ENCODE measurements at places on chromosomes 7 and 10. TPM values are rescaled to one million over a fixed set of nuclear protein-coding genes. Genes with fewer than 3 reads are reported as not detected.
A peak's percentile ranks its signal among the peaks of the same experiment; 100 is the strongest.

GRCh38 chr10:97596101-97597082, 6.9 kb downstream of the C10orf62 start:
- H3K36me3 ChIP-seq, result no peaks in the 10 kb centered on the region
- H3K27me3 ChIP-seq, result no peaks in the 10 kb centered on the region
- no peak overlapping the region for H3K4me3 ChIP-seq

- no peak for DNase-seq
- peak overlapping the region; percentile 79 for H3K4me3 ChIP-seq
- H3K27ac ChIP-seq, result no peak overlapping the region
- no peaks in the 10 kb centered on the region for H3K27me3 ChIP-seq
- no peaks in the 10 kb centered on the region for H3K36me3 ChIP-seq
Measured at GRCh38 chr7:138979988-138980562, 1.1 kb downstream of the KIAA1549 start.

DNA sequence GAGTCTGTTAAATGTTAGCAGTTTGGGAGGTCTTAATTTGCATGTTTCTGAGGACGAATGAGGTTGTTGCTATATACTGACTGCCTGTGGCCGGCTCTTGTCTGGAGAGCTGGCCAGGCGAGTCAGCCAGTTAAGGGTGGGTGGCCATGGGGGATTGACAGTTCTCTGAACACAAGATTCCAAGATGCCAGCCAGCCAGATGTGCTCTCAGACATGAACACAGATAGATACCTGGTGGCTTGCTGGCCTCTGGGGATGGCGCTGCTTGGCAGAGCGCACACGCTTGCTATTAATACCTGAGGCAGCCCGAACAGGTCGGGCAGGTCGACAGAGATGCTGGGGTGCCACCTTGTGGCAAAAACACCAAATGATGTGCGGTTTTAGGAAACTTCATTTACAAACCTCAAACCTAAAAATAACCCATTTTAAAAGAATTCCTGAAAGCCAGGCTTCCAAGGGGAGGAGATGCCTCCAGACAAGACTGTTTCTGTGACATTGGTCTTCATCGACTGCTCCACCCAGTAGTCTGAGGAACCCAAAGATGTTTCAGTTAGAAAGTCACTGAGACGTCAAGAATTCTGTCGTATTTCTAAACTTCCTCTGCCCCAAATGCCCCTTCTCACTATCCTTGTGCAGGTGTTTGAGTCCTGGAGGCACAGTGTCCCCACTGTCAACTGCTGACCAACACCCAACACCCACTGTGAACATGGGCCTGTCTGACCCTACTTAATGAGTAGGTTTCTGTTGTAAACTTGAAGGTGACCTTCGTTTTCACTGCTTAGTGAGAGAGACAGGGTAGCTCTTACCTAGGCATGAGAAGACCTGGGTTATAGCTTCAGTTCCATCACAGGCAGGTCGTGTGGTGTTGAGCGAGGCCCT, 123.4 kb downstream of the NT5C2 start:
- H3K4me1 ChIP-seq, result peaks cover 2% of the 10 kb centered on the region
- H3K27me3 ChIP-seq, result no peaks in the 10 kb centered on the region
- no peak for DNase-seq
- H3K36me3 ChIP-seq, result peaks cover 24% of the 10 kb centered on the region

GRCh38 chr7:103711413-103711812, 265.4 kb upstream of the SLC26A5 start:
- no peaks in the 10 kb centered on the region for H3K4me1 ChIP-seq
- no peak overlapping the region for H3K27ac ChIP-seq
- no peak overlapping the region for H3K4me3 ChIP-seq
- H3K36me3 ChIP-seq, result no peaks in the 10 kb centered on the region
- no peak for DNase-seq
- no peaks in the 10 kb centered on the region for H3K27me3 ChIP-seq

GRCh38 chr7:55478700-55479099, 93.6 kb downstream of the VOPP1 start:
- H3K36me3 ChIP-seq, result no peaks in the 10 kb centered on the region
- no peaks in the 10 kb centered on the region for H3K4me1 ChIP-seq
- DNase-seq, result no peak
- H3K4me3 ChIP-seq, result no peak overlapping the region
- no peak overlapping the region for H3K27ac ChIP-seq

- H3K4me1 ChIP-seq, result peaks cover 14% of the 10 kb centered on the region
- DNase-seq, result no peak
- no peaks in the 10 kb centered on the region for H3K36me3 ChIP-seq
Measured at GRCh38 chr10:117530791-117531190, 11.8 kb upstream of the EMX2 start.

DNA sequence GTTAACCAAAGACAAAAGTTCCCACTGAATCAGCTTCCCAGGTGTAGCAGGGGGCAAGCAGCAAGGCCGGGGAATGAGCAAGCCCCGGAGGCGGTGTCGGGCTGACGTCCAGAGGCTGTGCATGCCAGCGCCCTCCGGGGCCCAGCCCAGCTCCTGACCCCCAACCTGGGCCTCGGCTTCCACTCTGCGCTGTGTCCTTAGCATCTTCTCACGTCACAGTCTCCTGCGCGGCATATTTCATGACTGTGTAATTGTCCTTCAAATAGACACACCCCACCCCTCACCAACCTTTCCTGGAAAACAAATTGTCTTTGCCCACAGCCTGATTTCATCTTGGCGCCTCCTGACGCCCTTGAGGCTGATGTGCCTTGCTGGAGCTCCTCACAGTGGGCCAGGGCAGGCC, 133.5 kb downstream of the RGS10 start:
- no peak overlapping the region for H3K4me3 ChIP-seq
- no peaks in the 10 kb centered on the region for H3K27me3 ChIP-seq
- peak; percentile 50 for DNase-seq
- peaks cover 46% of the 10 kb centered on the region for H3K4me1 ChIP-seq

DNA sequence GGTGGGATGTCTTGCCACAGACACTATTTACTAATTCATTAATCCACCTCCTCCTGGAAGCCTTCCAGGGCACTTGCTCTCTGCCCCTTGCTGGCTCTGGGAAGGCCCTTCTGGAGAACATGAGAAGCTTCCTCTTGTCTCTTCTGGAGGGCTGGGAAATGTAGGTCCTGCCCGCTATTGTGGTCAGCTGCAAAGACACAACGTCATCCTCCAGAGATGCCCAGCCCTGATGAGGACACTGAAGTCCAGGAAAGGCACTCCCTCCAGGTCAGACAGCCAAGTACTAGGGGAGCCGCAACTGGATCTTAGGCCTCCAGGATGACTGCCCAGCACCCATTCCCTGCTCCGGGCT, 9.6 kb upstream of the TACR2 start:
- H3K4me3 ChIP-seq, result no peak overlapping the region
- no peak for DNase-seq
- no peaks in the 10 kb centered on the region for H3K36me3 ChIP-seq
- peak overlapping the region; percentile 74 for H3K27ac ChIP-seq
- peaks cover 19% of the 10 kb centered on the region for H3K4me1 ChIP-seq

DNA sequence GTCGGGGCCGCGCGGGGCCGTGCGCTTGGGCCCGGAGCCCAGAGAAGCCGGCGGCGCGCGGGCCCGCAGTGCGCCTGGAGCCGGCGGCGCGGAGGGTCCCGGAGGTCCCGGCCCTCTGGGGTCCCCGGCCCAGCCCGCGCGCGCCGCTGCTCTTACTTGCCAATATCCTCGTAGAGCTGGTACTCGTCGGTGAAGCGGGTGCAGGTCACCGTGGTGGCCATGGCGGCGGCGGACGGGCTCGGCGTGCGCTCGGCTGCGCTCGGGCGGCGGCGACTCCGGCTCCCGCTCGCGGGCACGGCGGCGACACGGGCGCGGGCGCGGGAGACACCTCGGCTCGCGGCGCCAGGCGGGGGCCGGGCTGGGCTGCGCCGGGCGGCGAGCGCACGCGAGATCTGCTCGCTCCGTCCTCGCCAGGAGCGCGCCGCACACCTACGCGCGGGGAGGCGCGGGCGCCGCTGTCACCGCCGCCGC, at the start of gene CAMK2B:
Gene CAMK2B (minus strand): TSS at position 394 of the 471 bp plus-strand sequence. CDS start 173 bp downstream, at position 221.
- H3K4me3 ChIP-seq, result peak within 1 kb of the TSS; percentile 43
- no peaks in the 10 kb centered on the region for H3K27me3 ChIP-seq
- DNase-seq, result no peak
- H3K27ac ChIP-seq, result peak within 1 kb of the TSS; percentile 93

- no peak overlapping the region for H3K4me3 ChIP-seq
- H3K27me3 ChIP-seq, result no peaks in the 10 kb centered on the region
- peaks cover 13% of the 10 kb centered on the region for H3K4me1 ChIP-seq
- no peak overlapping the region for H3K27ac ChIP-seq
Measured at GRCh38 chr7:155745737-155746136, 66.5 kb downstream of the SHH start.

- no peaks in the 10 kb centered on the region for H3K36me3 ChIP-seq
- H3K4me3 ChIP-seq, result no peak overlapping the region
- H3K27ac ChIP-seq, result no peak overlapping the region
- H3K27me3 ChIP-seq, result no peaks in the 10 kb centered on the region
- no peak for DNase-seq
- no peaks in the 10 kb centered on the region for H3K4me1 ChIP-seq
Measured at GRCh38 chr7:113464096-113464855, 345.9 kb upstream of the SMIM30 start.

The NYAP1 gene
- total RNA-seq, result 0.37 TPM

The MBL2 gene
- not detected for total RNA-seq

The PPP1R3A gene
- 60.0 TPM for total RNA-seq

The PTPRN2 gene
- 1.8 TPM for total RNA-seq

The MBLAC1 gene
- total RNA-seq, result 2.2 TPM

The GIMAP8 gene
- 36.0 TPM for total RNA-seq

The SPACDR gene
- total RNA-seq, result 0.27 TPM

The AMPH gene
- total RNA-seq, result 4.0 TPM

The CDC14C gene
- not detected for total RNA-seq

The GPR15LG gene
- not detected for total RNA-seq

Measured in heart left ventricle (tissue), 16 donors.